WERI-Rb-1 (cell line): ENCODE measurements at places on chromosomes 16 and 17.

DNA sequence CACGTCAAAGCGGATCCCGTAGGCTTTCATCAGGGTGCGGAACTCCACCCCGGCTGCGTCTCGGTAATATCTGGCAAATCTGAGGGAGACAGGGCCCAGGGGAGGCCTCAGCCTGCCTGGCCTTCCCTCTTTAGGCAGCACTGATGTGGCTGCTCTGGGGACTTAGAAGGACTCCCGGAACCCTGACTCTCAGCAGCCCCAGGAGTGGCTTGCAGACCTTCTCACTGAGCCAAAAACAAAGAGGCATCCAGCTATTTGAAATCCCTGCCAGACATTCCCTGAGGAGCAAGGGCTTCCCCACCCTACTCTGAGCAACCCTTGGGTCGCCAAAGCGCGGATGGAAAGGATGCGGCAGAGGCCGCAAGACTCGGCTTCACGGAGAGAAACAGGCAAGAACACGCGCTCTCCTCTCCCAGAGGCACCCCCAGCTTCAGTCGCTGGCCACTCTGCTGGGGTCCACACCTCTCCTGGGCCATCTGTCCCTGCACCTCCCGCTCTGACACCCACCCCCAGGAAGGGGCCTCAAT is 7.9 kb downstream of the P2RX5 start:
- no peak for DNase-seq

GRCh38 chr16:1288813-1289476 is 20.5 kb upstream of the UBE2I start:
- peak; percentile 67 for DNase-seq

DNA sequence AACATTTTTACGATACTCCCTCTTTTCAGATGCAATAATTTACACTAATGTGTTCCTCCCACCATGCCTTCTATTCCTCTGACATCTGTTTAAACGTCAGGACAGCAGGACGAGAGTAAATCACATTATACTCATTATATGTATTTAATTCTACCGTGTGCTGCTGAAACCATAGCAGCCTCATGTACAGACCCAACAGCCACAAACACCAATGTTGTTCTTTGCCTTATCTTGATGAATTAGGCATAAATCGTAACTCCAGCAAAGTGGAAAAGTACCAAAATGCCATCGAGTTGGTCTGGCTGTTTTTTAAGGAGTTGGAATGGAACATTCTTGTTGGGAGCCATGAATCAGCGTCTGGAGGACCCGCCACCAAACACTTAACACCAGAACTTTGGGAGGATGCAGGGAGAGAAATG is 82.9 kb upstream of the FOXF1 start:
- no peak for DNase-seq

- DNase-seq = no peak
Observed at GRCh38 chr16:11740567-11740966, 2.1 kb downstream of the TXNDC11 start.

- DNase-seq = no peak
Observed at GRCh38 chr16:4231886-4232285, 10.0 kb downstream of the SRL start.

- peak; percentile 8 for DNase-seq
Observed at GRCh38 chr16:80974649-80975376, 31.9 kb downstream of the CMC2 start.

DNA sequence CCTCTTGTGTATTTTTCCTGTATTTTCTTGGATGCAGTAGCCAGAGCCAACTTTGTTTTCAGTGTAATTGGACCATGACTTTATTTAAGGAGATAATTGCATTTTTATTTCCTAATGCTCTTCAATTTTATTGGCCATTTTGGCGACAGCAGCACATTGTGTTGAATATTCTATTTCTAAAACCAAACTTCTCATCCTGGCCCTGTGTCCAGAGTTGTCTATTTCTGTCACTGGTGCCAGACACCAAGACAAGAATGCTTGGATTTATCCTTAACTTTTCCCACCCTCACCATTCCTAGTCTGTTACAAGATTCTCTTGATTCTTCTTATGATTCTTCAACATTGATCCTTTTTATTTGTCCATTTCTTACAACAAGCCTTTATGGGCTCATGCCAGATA is 37.1 kb downstream of the ARHGAP44 start:
- DNase-seq = no peak

DNA sequence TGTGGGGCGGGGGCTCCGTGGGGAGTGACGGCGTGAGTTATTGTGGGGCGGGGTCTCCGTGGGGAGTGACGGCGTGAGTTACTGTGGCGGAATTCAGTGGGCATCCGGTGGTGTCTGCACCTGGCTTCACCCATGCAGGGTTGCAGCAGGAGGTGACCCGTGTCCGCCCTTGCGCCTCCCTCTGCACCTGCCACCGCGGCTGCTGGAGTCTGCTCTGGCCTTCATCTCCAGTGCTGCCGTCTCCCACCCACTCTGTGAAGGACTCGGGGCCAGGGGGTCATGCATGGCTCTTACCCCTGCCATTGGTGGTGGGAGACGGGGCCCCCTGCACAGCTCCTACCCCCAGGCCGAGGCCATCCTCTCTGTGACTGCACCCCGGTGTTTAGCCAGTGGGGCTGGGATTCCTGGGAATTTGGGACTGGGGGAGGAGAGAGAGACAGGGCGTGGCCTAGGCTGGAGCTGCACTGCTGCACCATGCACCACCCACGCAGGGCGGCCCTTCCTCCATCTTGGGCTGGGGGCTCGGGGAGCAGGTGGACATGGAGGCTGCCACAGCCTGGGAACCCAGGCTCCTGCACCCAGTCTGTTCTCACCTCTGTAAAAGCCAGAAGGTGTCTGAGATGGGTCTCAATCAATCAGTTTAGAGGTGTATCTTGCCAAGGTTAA is 1.3 kb upstream of the PABPN1L start:
- DNase-seq = no peak

DNA sequence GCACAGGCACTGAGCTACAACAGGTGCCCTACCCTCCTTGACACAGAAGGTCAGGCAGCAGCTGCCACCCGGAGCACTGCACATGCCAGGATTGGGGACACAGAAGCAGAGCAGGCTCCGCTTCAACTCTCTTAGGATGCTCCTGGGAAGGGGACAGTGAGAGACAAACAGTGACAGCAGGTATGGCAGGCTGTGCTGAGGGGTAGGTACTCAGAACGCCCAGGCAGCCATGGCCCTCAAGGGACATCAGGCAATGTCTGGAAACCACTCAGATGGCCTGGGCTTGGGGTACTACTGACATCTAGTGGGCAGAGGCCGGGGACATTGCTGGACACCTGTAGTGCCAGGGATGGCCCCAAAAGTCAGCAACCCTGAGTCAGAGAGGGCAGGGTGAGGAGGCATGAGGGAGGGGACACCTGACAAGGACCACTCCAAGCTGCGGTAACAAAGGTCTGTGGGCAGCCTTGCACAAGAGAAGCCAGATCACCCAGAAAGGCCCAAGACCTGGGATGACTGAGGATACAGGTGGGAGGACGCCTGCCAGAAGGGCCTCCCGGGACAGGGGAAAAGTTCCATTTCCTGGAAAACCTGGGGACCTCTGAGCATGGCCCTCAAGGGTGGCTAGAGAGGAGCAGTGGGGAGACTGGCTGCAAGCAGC is 21.2 kb downstream of the PEMT start:
- DNase-seq = peak; percentile 76

DNA sequence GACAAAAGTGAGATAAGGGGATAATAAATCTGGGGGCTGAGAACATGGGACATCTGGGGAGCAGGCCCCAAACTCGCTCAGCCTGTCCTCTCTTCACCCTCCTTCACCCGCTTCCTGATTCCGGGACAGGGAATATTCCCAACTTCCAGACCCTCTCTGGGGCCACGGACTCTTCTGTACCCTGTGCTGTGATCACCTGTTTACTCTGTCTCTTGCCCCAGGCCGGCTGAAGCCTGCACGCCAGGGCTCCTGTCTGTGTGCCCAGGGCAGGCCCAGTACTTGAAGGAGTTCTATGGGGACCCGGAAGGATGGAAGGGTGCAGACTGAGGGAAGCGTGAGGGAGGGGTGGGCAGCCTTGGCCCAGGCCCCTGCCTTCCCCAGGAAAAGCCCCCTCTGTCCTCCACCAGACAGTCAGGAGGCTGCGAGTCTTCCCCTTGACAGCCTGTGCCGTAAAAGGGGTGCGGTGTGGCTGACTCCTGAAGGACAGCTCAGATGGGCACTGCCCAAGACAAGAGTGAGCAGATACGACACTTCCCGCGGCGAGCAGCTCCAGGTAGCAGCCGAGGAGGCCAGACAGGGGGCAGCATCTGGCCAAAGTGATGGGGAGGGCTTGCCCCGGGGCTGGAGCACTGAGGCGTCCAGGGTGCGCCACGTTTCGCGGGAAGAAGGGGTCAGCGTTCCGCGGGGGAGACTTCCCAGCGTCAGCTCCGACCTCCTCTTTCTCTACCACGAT is 1.0 kb upstream of the CCNF start:
- DNase-seq = peak; percentile 75

- DNase-seq = no peak
Observed at GRCh38 chr16:74053312-74053711, 243.3 kb upstream of the PSMD7 start.

DNA sequence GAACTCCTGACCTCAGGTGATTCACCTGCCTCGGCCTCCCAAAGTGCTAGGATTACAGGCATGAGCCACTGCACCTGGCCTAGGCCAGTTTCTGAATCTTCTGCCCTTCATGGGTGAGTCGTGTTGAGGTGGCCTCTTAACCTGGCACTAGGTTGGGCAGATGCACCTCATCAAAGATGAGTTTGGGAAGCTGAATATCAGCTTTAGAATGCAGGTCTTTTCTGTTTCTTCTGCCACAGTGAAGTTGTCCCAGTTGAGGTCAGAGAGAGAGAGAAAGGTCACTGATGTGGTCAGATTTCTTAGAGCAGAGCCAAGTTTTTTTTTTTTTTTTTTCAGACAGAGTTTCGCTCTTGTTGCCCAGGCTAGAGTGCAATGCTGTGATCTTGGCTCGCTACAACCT is 111.3 kb upstream of the WSCD1 start:
- no peak for DNase-seq

DNA sequence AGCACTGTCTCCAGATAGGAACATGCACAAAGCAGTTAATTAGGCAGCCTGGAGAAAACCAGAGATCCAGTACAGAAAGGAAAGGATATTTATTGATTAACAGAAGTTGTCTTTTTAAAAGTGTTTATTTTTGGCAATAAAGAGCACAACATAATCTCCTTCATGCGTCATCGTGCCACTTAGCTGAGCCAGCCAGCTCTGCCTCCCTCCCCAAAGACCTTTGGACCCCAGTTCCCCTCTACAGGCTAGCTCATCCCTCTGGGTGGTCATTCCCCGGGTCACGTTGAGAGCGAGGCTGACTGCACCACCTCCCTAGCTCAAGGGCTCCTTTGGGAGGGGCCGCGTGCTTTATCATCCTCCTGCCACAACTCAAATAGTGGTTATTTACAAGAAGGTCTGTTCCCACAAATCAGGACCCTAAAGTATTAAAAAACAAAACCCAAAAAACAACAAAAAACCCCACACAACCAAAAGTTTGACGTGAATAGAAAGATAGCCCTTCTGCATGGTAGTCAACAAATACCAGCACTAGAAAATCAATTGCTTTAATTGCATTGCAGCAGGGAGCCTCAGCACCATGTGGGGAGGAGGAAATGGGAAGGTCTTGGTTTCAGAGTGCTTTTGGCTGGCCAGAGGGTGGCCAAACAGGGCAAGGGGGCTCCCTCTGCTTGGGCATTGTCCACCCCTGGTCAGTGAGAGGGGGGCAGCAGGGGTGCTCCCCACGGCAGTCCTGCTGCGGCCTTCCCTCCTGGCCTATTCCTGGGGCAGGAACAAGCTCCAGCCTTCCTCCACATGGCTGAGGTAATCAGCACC is 9.6 kb downstream of the POLR2C start:
- no peak for DNase-seq

- no peak for DNase-seq
Observed at GRCh38 chr17:17351356-17351891, 48.3 kb downstream of the NT5M start.

GRCh38 chr16:85296859-85297660 is 184.8 kb upstream of the CIBAR2 start:
- peak; percentile 40 for DNase-seq

- no peak for DNase-seq
Observed at GRCh38 chr17:40167685-40168261, 9.5 kb upstream of the RAPGEFL1 start.

DNA sequence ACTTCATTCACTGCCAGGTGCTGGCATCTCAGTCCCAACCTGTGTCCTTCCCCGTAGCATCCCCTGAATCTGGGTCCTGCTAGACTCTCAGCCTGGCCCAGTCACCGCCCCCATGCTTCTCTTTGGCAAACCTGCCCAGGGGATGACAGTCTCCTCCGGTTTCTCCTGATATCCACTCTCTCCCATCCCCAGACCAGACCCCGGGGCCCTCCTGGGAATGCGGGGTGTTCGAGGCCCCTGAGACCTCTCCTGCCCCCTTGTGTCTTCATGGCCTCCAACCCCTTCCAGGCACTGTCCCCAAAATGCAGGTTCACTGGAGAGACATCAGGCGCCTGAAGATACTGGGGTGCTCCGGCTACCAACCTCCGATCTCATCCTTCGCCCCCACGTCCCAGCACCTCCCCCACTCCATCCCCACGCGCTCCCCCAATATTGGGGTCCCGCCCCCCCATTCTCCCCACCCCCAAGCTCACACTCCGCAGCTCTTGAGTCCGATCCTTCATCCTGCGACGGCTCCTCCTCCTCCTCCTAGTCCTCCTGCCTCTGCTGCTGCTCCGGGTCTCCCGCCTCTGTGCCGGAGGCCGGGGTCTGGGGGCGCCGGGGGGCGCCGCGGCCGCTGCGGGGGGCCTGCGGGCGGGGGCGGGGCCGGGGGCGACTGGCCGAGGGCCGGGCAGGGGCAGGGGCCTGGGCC is 399 bp downstream of the STX1B start:
- no peak for DNase-seq
